Stimulated activated CD8-positive, alpha-beta memory T cell treated with anti-CD3 and anti-CD28 coated beads, Interleukin-7, amount 100 ng/mL, for 1 hour (primary cell): ENCODE measurements at places on chromosomes 7 and 10.

DNA sequence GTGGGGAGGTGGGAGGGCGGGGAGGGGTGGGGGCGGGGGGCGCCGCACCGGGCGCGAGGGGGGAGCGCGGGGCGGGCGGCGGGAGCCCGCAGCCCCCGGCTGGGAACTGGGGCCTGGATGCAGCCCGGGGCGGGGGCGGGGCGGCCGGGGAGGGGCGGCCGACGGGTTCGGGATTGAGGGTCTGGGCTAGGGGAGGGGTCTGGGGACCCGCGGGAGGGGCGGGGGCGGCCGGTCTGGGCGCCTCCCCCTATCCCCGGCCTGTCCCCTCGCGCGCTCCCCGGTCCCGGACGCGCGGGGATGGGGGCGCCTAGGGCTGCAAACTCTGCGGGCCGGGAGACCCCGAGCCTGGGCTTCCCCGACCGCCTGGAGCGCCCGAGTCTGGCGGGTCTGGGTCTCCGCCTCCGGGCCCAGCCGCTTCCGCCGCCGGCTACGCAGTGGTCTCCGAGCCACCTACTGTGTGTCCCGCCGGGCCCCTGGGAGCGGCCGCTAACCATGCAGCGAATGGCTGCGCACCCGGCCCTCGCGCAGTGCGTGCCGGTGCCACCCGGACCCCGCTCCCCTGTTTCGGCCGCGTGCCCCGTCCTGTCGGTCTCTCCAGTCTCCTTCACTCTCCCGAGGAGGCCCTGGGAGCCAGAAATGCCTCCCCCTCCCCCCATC lies 375 bp upstream of the FGF8 start:
- no peak for DNase-seq

GRCh38 chr10:43202657-43203447 lies 64.0 kb downstream of the RASGEF1A start:
- no peak for DNase-seq

- no peak for DNase-seq
Observed at GRCh38 chr10:96814264-96814663, 17.8 kb upstream of the LCOR start.

DNA sequence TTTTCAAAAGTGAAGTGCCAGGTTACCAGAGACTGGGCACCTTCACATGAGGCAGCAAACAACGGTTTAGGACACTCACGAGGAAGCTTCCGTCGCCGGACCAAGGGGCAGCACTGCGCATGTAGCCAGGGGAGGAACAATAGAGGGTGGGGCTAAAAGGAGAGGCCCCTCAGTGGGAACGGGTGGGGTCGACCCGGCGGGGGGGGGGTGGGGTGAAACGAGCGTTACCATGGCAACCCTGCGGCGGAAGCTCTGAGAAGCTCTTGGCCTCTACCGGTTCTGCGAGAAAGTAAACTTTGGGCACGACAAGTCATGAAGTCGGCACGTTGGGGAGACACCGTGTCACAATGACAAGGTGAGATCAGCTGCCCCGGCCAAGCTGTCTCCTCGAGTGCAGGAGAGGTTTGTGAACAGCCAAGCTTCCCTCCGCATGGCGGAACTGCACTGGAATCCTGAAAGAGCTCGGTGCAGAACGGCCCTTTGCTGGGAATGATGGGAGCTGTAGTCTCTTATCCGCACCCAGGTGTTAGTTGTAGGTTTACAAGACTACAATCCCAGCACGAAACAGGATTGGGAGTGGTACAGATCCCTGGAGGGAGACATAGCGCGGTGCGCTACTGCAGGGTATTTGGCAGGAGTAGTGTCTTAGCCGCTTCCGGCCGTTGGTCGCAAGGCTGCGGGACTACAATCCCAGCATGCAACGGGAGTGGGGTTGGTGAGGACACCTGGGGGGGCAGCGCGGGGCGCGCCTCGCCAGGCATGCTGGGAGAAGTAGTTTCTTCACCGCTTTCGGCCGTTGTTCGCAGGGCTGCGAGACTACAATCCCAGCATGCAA lies 72.8 kb upstream of the ZNF722 start:
- DNase-seq, result peak; percentile 83

DNA sequence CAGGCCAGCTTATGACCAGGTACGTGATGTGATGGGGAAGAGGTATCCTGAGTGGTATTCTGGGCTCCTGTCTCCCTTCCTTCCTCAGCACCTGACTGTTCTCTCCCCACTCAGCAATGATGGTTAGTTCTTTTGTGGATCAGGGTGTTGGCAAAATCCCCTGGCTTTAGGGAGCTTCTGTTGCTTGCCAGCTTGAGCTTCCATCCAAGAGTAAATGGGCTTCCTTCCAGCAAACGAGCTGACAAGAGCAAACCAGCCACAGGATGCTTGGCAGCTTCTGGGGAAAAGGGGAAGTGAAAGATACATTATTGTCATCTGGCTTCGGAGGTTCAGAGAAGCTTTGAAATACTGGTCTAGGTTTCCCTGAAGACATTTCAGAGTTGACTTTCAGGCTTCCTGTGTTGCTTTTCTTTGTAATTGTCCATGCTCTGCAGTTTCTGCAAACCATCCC lies 5.2 kb downstream of the DUSP5 start:
- no peak for DNase-seq

GRCh38 chr7:16235147-16236114 lies 185.9 kb downstream of the CRPPA start:
- no peak for DNase-seq

- no peak for DNase-seq
Observed at GRCh38 chr10:30736685-30737232, 107.2 kb upstream of the LYZL2 start.

- no peak for DNase-seq
Observed at GRCh38 chr10:50593523-50594376, 30.0 kb downstream of the SGMS1 start.

- no peak for DNase-seq
Observed at GRCh38 chr7:69624435-69625230, 26.4 kb downstream of the AUTS2 start.

DNA sequence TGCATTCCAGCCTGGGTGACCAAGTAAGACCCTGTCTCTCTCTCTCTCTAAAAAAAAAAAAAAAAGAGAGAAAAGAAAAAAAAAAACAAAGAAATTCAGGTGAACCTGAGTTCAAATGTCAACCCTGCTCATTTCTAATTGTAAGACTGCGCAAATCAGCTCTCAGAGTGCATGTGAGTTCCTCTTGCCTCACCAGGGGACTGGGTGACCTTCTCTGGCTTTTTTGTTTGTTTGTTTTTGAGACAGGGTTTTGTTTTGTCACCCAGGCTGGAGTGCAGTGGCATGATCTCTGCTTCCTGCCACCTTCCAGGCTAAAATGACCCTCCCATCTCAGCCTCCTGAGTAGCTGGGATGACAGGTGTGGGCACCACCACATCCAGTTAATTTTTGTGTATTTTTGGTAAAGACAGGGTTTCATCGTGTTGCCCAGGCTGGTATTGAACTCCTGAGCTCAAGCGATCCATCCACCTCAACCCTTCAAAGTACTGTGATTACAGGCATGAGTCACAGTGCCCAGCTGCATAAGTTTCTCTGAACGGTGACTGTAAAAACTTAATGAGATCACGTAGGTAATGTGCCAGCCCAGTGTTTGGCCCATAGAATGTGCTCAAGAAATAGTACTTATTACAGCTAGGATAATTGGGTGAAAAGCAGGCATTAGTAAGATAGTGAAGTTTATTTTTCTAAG lies 45.3 kb upstream of the BAMBI start:
- DNase-seq, result no peak

DNA sequence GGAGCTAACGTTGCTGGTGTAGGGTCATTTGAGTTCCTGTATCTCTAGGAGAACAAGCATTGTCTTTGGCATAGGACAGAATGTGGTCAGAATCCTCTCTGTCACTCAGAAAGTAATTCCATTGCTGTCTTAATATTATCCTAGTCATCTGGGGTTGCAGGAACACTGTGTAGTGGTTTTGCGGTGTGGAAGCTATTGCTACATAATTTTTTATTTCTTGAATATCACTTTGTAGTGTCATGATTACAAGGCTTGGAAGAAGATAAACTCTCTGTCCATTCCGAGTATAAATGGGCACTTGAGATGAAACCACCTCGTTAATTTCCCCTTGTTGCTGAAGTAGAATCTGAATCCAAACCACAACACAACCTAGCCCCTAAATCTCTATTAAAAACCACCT lies 919.2 kb downstream of the LRMDA start:
- DNase-seq, result no peak

DNA sequence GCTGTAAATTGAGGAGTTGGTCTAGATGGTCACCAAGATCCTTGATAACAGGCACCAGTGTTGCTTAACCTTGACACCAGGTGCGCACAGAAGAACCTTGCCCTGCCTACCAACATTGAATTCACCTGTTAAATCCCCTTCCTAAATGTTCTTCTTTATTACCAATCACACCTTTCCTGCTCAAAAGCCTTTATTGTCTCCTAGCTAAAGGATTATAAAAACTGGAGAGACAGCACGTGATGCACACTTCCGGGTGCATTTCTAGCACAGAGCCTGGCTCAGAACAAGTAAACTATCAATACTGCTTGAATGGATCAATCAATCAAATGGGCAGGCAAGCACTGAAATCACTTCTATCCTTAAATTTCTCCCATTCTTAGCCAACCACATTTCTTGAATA lies 56.3 kb downstream of the SVIL start:
- DNase-seq, result no peak

DNA sequence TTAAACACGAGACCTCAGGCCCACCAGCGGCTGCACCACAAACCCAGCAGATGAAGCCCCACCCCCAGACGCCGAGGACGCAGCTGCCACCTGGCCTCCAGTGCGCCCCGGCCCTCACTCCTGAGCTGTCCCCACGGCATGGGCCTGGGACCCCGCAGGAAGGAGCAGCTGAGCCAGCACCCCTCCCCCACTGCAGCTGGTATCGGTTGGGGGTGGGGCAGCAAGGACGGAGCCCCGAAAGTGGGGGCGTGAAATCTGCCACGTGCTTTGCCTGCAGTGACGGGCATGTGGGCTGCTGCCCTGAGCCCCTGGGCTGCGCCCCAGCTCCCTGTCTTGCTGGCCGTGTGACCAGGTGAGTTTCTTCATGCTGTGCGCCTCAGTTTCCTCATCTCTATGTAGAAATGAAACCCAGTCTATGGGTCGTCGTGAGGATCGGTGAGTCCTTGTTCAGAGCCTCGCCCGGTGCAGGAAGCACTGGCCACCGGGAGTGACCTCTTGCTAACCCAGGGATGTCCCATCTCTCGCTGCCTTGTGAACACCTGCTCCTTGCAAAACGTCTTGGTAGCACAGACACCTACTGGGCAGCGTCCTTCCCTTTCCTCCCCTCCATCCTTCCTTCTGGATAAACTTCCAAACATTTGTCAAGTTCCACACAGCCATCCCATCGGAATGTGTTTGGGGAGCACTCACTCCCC lies 32.0 kb downstream of the CFAP46 start:
- DNase-seq, result no peak

DNA sequence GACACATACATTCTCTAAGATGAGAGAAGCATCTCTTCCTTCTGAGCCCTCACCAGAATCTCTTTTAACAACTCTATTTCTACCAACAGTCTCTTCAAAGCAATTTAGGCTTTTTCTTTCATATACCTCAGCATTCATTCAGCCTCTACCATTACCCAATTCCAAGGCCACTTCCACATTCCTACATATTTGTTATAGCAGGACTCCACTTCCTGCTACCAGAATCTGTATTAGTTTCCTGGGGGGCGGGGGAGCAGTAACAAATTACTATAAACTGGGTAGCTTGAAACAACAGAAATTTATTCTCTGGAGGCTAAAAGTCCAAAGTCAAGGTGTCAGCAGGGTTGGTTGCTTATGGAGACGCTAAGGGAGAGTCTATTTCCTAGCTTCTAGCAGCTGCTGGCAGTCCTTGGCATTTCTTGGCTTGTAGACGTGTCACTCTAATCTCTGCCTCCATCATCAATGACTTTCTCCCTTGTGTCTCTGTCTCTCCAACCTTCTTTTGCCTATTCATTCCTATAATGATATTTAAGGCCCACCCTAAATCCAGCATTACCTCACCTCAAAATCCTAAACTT lies 7.4 kb downstream of the PRPS1L1 start:
- DNase-seq, result no peak
